ENCODE measurements at places on chromosomes 4 and X. TPM values are rescaled to one million over a fixed set of nuclear protein-coding genes. Genes with fewer than 3 reads are reported as not detected.
A peak's percentile ranks its signal among the peaks of the same experiment; 100 is the strongest.

The ARMCX2 gene
- not detected for total RNA-seq

DNA sequence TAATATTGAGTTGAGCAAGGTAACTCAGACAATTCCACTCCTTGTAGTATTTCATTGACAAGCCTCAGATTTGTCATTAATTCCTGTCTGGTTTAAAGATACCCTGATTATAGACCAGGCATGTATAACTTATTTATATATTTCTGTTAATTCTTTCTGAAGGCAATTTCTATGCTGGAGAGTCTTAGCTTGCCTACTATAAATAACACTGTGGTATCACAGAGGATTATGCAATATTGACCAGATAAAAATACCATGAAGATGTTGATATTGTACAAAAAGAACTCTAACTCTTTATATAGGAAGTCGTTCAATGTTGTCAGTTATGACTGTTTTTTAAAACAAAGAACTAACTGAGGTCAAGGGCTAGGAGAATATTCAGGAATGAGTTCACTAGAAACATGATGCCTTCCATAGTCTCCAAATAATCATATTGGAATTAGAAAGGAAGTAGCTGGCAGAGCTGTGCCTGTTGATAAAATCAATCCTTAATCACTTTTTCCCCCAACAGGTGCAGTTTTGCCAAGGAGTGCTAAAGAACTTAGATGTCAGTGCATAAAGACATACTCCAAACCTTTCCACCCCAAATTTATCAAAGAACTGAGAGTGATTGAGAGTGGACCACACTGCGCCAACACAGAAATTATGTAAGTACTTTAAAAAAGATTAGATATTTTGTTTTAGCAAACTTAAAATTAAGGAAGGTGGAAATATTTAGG, 821 bp downstream of the CXCL8 start:
- peak overlapping the region; percentile 99 for H3K27ac ChIP-seq
- H3K27me3 ChIP-seq = no peaks in the 10 kb centered on the region
- DNase-seq = no peak
- H3K36me3 ChIP-seq = peaks cover 32% of the 10 kb centered on the region
- H3K4me3 ChIP-seq = peak overlapping the region; percentile 64

The FAM9C gene
- not detected for total RNA-seq

DNA sequence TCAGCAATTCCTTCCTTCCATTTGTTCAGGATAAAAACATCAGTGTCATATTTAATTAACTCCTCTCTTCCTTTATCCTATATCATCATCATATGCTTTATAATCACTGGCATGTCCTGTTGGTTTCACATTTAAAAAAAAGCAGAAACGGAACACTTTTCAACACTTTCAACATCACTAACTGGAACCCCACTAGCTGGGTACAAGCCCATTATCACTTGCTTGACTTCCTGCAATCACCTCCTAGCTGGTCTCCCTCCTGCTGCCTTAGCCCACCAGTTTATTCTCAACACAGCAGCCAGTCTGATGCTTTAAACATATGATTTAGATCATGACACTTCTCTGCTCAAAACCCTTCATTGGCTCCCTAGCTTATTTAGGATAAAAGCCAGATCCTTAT, 116.4 kb upstream of the LSM6 start:
- H3K27ac ChIP-seq = no peak overlapping the region
- no peak overlapping the region for H3K4me3 ChIP-seq
- no peak for DNase-seq
- no peaks in the 10 kb centered on the region for H3K27me3 ChIP-seq

DNA sequence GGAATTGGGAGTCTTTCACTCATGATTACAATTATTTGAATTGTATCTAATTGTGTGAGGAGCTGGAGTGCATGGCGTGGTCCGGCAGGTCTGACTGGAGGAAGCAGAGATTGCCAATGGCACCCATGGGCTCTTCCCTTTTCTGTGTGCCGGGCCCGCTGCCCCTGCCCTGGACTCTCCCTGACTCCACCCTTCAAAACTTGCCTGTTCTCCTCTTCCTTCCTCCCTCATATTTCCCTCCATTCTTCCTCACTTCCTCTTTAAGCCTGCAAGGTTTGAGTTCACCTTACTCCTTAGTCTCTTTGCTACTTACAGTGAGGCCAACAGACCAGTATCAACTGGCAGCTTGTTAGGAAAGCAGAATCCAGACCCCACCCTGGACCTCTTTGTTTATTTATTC, 6.5 kb upstream of the STBD1 start:
- H3K27ac ChIP-seq = peak overlapping the region; percentile 10
- no peaks in the 10 kb centered on the region for H3K36me3 ChIP-seq

The HSFX3 gene
- total RNA-seq = not detected

DNA sequence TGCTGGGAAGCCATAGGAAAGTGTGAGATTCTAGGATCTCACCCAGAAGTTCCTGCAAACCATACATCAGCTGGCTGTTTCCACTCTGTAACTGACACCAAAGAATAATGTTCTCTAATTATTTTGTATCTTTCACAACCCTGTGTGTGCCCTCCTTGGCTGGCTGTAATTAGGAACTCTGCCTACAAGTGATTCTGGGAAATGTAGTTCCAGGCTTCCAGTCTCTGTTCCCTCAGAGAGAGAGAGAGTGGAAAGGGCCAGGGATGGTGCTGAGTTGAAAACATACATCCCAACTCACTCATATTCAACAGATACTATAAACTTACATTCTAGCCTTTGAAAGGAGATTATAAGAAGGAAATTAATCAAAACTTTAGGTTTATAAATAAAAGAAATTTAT, 57.5 kb upstream of the C1QTNF7 start:
- no peak for DNase-seq
- peaks cover 28% of the 10 kb centered on the region for H3K27me3 ChIP-seq
- no peak overlapping the region for H3K4me3 ChIP-seq
- H3K27ac ChIP-seq = no peak overlapping the region
- no peaks in the 10 kb centered on the region for H3K4me1 ChIP-seq

DNA sequence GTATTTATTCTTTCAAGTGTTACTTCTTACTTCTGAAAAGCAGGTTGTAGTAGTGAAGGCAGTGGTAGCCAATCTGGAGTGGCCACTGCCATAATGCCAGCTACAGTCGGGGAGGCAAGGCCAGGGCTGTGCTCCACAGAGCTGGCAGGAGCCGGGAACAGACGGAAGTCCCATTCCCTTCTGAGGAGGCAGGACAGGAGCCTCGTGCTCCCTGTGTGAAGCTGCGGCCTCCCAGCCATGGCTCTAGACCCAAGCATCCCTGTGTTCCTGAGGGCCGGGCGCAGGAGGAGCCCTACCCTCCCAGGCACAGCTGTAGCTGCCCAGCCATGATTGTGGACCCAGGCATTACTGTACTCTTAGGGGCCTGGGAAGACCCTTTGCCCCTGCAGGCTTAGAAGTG, 461.8 kb downstream of the ADGRL3 start:
- no peaks in the 10 kb centered on the region for H3K4me1 ChIP-seq
- H3K4me3 ChIP-seq = no peak overlapping the region
- no peak for DNase-seq

DNA sequence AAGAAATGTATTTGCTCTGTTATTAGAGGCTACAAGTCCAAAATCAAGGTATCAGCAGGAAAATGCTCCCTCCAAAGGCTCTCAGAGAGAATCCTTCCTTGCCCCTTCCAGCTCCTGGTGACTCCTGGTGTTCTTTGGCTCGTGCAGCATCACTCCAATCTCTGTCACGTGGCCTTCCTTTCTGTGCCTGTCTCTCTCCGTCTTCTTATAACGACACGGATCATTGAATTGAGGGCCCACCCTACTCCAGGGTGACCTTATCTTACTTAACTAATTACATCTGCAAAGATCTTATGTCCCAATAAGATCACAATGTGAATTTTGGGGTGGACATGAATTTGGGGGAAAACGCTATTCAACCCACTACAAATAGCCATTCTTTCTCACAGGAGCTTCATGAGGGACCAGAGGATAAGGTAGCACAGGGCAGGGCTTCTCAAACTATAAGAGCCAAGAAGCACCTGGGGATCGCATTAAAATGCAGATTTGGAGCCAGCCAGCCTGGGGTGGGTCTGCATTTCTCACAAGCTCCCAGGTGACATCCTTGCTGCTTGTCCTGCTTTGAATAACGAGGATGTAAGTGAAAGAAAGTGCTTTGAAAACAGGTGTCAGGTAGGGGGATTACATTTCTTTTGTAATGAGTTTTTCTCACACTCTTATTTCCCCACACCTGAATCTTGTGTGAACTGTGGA, 41.9 kb upstream of the APLN start:
- H3K4me1 ChIP-seq = no peaks in the 10 kb centered on the region
- no peak overlapping the region for H3K4me3 ChIP-seq
- no peak overlapping the region for H3K27ac ChIP-seq
- H3K27me3 ChIP-seq = peaks cover 22% of the 10 kb centered on the region

GRCh38 chr4:164252286-164252685, 501.6 kb upstream of the SMIM31 start:
- no peak for DNase-seq
- H3K36me3 ChIP-seq = no peaks in the 10 kb centered on the region
- no peak overlapping the region for H3K27ac ChIP-seq
- H3K4me3 ChIP-seq = no peak overlapping the region

The SLC38A5 gene
- 0.54 TPM for total RNA-seq

DNA sequence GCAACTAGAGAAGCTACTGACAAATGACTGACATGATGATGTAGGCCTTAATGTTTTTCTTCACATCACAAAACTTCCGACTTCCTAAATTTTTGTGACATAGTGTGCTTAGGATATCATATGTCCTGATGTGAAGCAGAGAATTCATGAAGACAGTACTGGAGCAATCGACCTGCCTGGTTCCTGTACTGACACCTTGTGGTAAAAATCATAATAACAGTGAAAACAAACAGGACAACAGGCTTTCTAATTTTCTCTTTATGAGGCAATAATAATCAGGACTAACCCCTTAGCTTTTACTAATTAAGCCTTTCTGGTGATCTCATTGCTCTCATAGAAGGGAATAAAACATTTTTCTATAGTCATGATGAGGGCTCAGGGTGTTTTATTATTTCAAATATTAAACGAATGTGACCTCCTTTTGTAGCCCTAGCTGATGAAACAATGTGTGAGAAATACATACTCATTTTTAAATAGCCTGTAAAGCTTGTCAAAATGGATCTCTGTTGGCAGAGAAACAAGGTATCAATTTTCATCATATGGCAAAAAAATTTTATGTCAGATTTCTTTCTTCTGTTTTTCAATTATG, 158.4 kb downstream of the TENT5D start:
- no peaks in the 10 kb centered on the region for H3K4me1 ChIP-seq
- no peak overlapping the region for H3K27ac ChIP-seq
- no peak for DNase-seq
- H3K36me3 ChIP-seq = no peaks in the 10 kb centered on the region
- H3K27me3 ChIP-seq = no peaks in the 10 kb centered on the region

GRCh38 chr4:168573870-168574269, 77.0 kb downstream of the PALLD start:
- no peak overlapping the region for H3K4me3 ChIP-seq
- no peaks in the 10 kb centered on the region for H3K27me3 ChIP-seq
- no peaks in the 10 kb centered on the region for H3K36me3 ChIP-seq
- H3K4me1 ChIP-seq = no peaks in the 10 kb centered on the region
- H3K27ac ChIP-seq = no peak overlapping the region

- no peak overlapping the region for H3K4me3 ChIP-seq
- H3K27ac ChIP-seq = no peak overlapping the region
- DNase-seq = no peak
- no peaks in the 10 kb centered on the region for H3K36me3 ChIP-seq
- H3K27me3 ChIP-seq = no peaks in the 10 kb centered on the region
These were observed 411.9 kb downstream of the GPAT3 start for GRCh38 chr4:83947830-83948193.

DNA sequence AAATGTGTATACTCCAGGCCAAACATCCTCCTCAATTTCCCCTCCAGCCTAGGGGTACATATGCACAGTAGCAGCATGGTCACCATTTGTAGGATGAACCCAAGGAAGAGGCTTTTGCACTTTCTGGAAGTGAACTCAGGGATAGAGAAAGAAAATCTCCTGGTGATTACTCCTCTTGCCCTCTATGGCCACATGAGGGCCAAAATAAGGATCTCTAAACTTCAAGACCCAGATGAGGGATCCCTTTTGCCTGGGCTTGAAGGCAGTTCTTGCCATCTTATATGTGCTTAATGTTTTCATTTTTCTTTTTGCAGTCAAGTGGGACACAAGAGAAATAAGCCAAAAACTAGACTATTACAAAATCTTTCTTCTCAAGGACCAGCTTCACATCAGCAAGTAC, 29.5 kb upstream of the MUC7 start:
- H3K4me1 ChIP-seq = no peaks in the 10 kb centered on the region
- H3K4me3 ChIP-seq = no peak overlapping the region
- H3K27me3 ChIP-seq = no peaks in the 10 kb centered on the region
- H3K36me3 ChIP-seq = no peaks in the 10 kb centered on the region
- no peak overlapping the region for H3K27ac ChIP-seq

GRCh38 chrX:133849676-133850075, 135.7 kb downstream of the GPC3 start:
- peaks cover 9% of the 10 kb centered on the region for H3K4me1 ChIP-seq
- DNase-seq = no peak
- H3K4me3 ChIP-seq = no peak overlapping the region
- H3K36me3 ChIP-seq = no peaks in the 10 kb centered on the region

GRCh38 chrX:105701310-105702052, 120.9 kb upstream of the NRK start:
- H3K27ac ChIP-seq = no peak overlapping the region
- H3K4me1 ChIP-seq = no peaks in the 10 kb centered on the region
- H3K4me3 ChIP-seq = no peak overlapping the region
- no peaks in the 10 kb centered on the region for H3K36me3 ChIP-seq
- no peaks in the 10 kb centered on the region for H3K27me3 ChIP-seq

The ZC4H2 gene
- 16.4 TPM for total RNA-seq

DNA sequence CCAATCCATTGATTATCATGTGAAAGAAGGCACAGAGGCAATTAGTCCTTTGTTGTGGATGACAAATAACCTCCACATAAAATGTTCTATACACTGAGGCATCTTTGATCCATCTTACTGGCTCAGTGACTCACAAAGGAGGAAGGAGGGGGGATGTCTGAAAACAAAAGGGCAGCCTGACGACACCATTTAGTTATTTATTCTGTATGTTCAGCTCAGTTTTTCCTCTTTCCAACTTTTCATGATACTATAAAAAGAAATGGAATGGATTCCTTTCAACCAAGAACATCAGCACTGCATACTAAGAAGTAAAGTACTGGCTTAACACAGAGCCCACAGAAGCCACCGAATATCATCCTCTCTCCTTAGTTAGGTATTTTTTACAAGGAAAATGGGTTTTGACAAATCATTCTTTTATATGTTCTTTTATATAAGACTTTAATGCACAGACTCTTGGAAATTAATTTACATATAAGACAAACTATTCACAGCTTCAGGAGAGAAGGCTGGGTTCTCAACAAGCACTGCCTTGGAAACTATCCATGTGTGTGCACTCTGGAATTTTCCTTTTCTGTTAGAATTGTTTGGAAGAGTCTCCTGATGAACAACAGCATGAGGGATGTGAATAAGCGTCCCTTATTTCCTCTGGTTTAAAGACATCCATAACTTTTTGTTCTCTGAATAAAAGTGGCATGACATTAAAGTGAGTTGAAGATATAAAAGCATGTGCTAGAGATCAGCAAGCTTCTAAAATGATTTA, 135.6 kb downstream of the TSPAN5 start:
- no peaks in the 10 kb centered on the region for H3K4me1 ChIP-seq
- no peaks in the 10 kb centered on the region for H3K36me3 ChIP-seq
- DNase-seq = no peak
- no peaks in the 10 kb centered on the region for H3K27me3 ChIP-seq
- no peak overlapping the region for H3K4me3 ChIP-seq

The GABRE gene
- total RNA-seq = 71.9 TPM

GRCh38 chr4:164706675-164707074, 47.3 kb upstream of the SMIM31 start:
- H3K4me3 ChIP-seq = no peak overlapping the region
- no peaks in the 10 kb centered on the region for H3K36me3 ChIP-seq
- no peak overlapping the region for H3K27ac ChIP-seq
- no peaks in the 10 kb centered on the region for H3K27me3 ChIP-seq
- H3K4me1 ChIP-seq = no peaks in the 10 kb centered on the region
- no peak for DNase-seq

All from Calu3 (cell line).